EL (cell line): ENCODE measurements at places on chromosomes 3 and 15.

DNA sequence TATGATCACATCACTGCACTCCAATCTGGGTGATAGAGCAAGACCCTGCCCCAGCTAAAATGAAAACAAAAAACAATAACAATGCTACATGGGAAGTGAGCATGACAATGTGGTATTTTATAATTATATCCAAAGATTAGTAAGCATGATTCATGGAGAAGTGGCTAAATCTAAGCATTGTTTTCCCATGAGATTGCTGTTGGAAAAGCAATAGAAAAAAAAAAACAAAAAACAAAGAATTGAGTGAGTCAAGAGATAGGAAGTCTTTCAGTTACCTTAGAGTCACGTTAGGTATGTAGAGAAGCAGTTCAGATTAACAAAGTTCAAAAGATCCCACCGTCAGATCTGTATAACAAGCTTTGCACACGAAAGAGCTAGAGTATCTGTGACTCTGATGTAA, 210.3 kb upstream of the CNTN6 start:
- DNase-seq, result no peak

- peak; percentile 3 for DNase-seq
These were observed 23.5 kb downstream of the TPRG1 start for GRCh38 chr3:189195302-189195701.

- no peak for DNase-seq
These were observed 152.3 kb downstream of the CACNA1D start for GRCh38 chr3:53646723-53647122.

DNA sequence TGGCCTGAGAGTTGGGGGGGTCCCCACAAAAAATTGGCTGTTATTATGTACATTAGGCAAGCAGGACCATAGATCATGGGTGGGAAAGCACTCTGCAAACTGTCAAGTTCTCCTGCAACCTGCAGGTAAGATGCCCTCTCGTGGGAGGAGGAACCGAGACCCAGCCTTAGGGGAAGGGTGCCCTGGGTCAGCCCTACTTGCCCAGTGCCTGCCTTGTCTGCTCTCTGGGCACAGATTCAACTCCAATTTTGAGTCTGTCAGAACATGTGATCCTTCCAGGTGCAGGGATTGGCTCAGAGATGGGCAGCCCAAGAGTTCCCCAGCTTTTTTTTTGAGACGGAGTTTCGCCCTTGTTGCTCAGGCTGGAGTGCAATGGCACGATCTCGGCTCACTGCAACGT, 99.2 kb downstream of the PLXNA1 start:
- no peak for DNase-seq

DNA sequence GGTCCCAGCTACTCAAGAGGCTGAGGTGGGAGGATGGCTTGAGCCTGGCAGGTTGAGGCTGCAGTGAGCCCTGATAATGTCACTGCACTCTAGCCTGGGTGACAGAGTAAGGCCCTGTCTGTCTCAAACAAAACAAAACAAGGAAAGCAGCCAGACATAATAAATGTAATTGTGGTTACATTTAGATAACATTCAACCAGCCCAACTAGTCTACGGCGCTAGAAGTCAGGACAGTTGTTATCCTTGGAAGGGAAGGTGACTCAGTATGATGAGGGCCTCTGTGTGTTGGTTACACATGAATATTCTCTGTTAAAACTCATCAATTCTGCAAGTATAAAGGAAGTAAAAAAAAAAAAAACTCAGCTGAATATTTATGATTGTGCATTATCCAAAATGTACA, 27.0 kb upstream of the CSPG5 start:
- DNase-seq, result no peak

GRCh38 chr3:69079269-69080159, 651 bp downstream of the UBA3 start:
- no peak for DNase-seq

- peak; percentile 16 for DNase-seq
These were observed 25.3 kb upstream of the VPS33B start for GRCh38 chr15:91047545-91048199.

DNA sequence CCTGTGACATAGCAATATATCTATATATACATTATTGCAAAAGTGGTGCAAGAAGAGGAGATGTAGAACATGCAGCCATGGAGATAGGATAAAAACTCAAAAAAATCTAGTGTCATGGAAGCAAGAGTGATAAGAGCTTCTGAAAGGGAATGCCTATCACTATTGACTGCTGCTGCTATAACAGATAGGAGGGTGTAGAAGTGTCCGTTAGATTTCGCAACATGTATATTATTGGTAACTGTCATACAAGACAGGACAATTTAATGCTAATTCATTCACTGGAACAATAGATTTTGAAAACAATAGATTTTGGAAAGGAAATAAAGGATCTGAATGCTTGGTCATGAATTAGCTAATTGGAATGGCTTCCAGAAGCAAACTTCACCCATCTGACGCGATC, 224.5 kb downstream of the ZNF385D start:
- DNase-seq, result no peak

- no peak for DNase-seq
These were observed 228.2 kb upstream of the CNTN3 start for GRCh38 chr3:74842649-74843048.

GRCh38 chr3:127325629-127325961, 37.7 kb upstream of the PRR20G start:
- no peak for DNase-seq

GRCh38 chr3:37546876-37547275, 314.8 kb upstream of the CTDSPL start:
- DNase-seq, result peak; percentile 41

- DNase-seq, result no peak
These were observed 5.0 kb upstream of the EPHB1 start for GRCh38 chr3:134790065-134790464.

DNA sequence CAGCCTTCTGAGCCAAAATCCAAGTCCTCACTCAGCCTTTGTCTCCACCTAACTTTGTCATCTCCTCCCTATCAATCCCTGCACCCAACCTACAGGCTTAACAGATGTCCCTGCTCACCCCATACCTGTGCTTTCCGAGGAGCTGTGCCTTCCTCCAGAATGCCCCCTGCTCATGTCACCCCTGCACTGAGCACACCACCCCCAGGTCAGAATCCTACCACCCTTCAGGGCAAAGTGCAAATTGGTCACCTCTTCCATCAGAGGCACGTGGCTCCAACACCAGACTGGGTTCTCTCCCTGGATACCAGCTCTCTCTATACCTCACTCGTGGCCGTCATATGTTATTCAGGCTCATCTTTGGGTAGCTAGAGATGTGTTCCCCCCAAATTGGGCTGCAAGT, 29.8 kb downstream of the HOMER2 start:
- no peak for DNase-seq

DNA sequence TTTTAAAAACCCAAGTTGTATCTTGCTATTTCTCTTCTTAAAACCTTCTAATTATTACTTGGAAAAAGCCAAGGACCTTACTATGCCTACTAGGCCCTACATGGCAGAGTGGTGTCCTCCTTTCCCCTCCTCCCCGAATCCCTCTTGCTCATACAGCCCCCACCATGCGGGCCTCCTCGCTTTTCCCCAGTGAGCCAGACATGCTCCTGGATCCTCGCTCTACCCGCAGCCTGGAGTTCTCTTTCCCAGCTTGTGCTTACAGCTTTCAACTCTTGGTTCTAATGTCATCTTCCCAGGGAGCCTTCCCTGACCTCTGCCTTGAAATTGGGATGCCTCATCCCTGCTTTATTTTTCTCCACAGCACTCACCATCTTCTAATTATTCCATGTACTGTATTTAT, 111.8 kb upstream of the TLE3 start:
- no peak for DNase-seq

GRCh38 chr3:104436506-104436905, 930.2 kb upstream of the ALCAM start:
- peak; percentile 26 for DNase-seq

DNA sequence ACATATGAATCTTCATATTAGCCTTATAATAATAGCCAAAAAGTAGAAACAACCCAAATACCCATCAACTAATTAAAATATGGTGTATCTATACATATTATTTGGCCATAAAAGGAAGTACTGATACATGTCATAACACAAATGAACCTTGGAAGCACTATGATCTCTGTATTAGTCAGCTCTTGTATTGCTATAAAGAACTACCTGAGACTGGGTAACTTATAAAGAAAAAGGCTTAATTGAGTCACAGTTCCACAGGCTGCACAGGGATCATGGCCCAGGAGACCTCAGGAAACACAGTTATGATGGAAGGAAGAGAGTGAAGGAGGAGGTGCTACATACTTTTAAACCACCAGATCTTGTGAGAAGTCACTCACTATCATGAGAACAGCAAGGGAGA, 16.0 kb upstream of the CCR2 start:
- no peak for DNase-seq

GRCh38 chr3:136093771-136094170, 102.4 kb downstream of the MSL2 start:
- no peak for DNase-seq

DNA sequence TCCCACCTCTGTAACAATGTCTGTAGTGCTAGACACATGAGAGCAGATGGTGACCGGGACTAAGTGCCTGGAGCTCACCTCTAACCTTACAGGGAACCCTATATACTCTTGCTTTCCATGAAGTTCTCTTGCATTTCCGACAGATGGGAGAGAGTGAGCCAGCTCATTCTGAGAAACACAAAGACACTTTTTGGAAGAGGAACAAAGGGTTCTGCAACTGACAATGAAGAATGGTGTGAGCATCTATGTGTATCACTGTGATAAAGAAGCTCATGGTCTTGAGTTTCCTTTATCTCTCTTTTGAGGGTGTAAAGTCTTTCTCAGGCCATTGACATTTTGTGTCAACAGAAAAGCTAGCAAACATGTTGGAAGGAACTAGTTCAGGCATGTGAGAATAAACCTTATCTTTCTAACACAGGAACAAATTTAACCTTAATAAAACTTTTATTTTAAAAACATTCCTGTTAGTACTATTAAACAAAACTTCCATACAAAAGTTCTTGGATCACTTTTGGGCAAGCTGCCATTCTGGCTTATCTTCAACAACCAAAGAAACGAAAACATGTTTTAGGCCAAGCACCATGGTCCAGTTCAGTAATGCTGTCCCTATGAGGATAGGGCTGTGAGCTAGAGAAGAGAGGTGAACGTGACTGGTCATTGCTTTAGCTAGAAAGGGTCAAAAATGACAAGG, 142.7 kb downstream of the THRB start:
- DNase-seq, result no peak

DNA sequence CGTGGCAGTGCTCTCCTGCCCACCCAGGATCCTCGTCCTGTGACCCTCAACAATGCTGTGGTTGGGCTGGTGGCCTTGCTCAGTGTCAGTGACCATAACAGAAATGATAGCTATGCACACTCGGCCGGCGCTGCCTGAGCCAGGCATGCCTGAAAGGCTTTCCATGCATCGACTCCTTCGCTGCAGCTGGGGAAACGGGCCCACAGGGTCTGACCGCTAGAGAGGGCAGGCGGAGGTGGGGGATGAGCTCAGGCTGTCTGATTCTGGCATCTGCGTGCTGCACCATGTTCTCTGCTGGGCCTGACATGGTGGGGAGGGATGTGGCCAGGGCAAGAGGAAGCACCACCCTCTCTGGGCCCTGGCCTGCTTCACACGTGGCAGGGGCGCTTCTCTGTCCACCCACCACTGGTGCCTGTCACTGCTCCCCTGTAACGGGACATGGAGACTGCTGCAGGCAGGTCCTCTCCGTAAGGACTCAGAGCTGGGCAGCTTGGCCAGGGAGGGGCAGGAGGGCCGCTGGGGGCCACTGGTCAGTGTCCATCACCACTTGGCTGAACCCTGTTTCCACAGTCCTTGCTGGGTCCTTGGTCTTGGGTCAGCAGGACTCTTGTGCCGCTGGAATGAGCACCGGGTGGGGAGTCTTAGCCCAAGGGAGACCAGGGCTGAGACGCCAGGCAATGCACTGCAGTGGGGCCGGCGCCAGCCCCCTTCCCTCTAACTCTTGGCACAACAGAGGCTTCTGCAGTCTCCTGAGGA, 64.1 kb upstream of the RPL32 start:
- DNase-seq, result no peak

- no peak for DNase-seq
These were observed 91.9 kb downstream of the ARNT2 start for GRCh38 chr15:80496096-80496495.

GRCh38 chr15:70576696-70577095, 186.7 kb downstream of the UACA start:
- no peak for DNase-seq

- DNase-seq, result no peak
These were observed 3.3 kb downstream of the CHAC1 start for GRCh38 chr15:40956541-40956982.

- no peak for DNase-seq
These were observed 504.4 kb downstream of the GABRG3 start for GRCh38 chr15:27475395-27475794.

DNA sequence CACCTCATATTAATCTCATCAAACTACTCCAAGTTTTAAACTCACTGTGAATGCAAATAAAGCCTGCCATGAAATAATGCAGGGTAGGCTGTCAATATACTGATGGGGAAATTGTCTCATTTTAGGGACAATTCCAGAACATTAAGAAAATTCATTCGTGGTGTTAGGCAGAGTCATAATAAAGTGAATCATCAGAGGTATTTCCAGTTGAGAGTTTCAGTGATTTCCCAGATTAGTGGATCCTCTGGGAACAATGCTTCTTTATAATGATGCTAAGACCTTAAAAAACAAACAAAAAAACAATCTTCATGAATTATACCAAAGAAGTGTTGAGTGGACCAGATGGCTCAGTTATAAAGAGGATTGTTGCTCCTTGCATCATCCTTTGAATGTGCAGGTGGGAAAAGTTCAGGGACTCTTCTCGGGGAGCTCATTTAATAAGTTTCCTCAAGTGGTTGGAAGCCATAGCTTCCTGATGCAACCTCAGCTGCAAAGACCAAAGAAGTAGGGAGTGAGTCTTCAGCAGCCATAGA, 360.9 kb upstream of the TRIM42 start:
- DNase-seq, result no peak

DNA sequence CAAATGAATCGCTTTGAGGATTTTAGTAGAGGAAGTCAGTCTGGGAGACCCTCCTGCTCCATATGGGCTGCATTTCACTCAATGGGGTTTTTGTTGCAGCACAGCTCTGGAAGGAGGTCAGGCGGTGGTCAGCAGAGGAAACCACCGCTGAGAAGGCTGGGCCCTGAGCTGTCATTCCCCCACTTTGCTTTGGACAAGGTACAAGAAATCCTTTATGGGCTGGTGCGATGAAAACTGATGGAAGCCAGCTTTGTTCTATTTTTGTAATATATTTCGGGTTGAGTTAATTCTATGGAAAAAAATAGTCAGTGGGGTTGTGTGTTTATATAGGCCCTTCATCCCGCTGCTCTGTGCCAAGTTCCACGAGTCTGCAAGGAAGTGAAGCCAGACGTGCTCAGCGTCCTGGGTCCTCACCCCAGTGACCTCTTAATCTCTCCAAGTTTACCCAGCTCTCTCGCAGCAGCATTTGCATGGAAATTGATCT, 157.1 kb upstream of the TMC3 start:
- DNase-seq, result peak; percentile 10
